Sigmoid colon (tissue), 7 donors: ENCODE measurements at places on chromosomes 6 and 20. TPM values are rescaled to one million over a fixed set of nuclear protein-coding genes. Genes with fewer than 3 reads are reported as not detected.

RPS6KA2 gene
- polyA plus RNA-seq: 6.5 TPM

HDGFL1 gene
- polyA plus RNA-seq: not detected

DCDC2 gene
- 0.60 TPM for polyA plus RNA-seq

ZBTB46 gene
- polyA plus RNA-seq: 0.60 TPM

SLC32A1 gene
- 0.06 TPM for polyA plus RNA-seq

EHMT2 gene
- polyA plus RNA-seq: 45.0 TPM

PCNA gene
- polyA plus RNA-seq: 69.7 TPM

DACT2 gene
- polyA plus RNA-seq: 0.23 TPM

FOXS1 gene
- not detected for polyA plus RNA-seq

TMC2 gene
- polyA plus RNA-seq: not detected

SLC22A2 gene
- polyA plus RNA-seq: not detected

OOEP gene
- polyA plus RNA-seq: 0.23 TPM

DNA sequence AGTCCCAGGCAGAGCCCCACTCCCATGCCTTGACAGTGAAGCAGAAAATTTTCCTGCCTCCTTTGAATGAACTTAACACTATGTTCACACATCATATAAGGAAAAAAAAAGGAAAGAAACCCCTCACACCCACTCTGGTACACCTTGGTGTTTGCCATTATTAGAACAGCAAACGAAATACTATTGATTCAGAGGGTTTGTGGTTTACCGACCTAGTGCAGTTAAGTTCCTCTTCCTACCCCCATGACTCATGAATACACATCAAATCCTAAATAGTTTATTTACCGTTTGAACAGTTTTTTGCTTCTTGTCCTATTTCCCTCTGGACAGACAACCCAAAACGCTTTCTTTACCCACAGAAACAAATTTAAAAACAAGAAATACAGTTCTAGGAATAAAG lies 237.7 kb downstream of the FOXA2 start:
- no peaks in the 10 kb centered on the region for H3K4me1 ChIP-seq
- H3K27ac ChIP-seq: no peak overlapping the region
- no peak overlapping the region for H3K4me3 ChIP-seq
- H3K27me3 ChIP-seq: peaks cover 4% of the 10 kb centered on the region
- DNase-seq: no peak

- no peak overlapping the region for H3K27ac ChIP-seq
- H3K4me3 ChIP-seq: no peak overlapping the region
- H3K36me3 ChIP-seq: no peaks in the 10 kb centered on the region
- DNase-seq: no peak
- no peaks in the 10 kb centered on the region for H3K4me1 ChIP-seq
Observed at GRCh38 chr6:157280947-157281346, 42.4 kb downstream of the TMEM242 start.

DNA sequence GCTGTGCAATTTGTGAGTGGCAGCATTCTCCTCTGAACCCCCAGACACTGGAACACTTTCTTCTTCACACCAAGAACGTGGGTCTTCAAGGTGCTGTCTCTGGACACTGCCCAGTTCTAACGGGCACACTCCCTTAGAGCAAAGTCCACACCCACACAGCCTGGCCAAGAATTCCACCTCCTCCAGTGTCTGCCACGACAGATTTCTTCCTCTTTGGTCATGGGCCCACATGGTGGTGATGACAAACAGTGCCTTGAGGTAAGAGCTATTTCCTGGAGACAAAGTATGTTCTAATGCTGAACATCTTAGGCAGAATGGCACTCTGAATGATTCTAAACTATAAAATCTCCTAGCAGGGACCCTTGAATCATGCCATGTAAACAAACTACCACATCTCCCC lies 25.5 kb upstream of the SSTR4 start:
- no peak overlapping the region for H3K4me3 ChIP-seq
- H3K36me3 ChIP-seq: no peaks in the 10 kb centered on the region
- H3K27ac ChIP-seq: no peak overlapping the region

- no peak overlapping the region for H3K27ac ChIP-seq
- H3K4me3 ChIP-seq: no peak overlapping the region
- H3K4me1 ChIP-seq: peaks cover 6% of the 10 kb centered on the region
- no peaks in the 10 kb centered on the region for H3K27me3 ChIP-seq
Observed at GRCh38 chr6:41047745-41048732, 5.0 kb upstream of the APOBEC2 start.

- no peaks in the 10 kb centered on the region for H3K36me3 ChIP-seq
- no peaks in the 10 kb centered on the region for H3K4me1 ChIP-seq
- no peak overlapping the region for H3K27ac ChIP-seq
- DNase-seq: no peak
Observed at GRCh38 chr6:4568138-4568537, 208.1 kb upstream of the CDYL start.

DNA sequence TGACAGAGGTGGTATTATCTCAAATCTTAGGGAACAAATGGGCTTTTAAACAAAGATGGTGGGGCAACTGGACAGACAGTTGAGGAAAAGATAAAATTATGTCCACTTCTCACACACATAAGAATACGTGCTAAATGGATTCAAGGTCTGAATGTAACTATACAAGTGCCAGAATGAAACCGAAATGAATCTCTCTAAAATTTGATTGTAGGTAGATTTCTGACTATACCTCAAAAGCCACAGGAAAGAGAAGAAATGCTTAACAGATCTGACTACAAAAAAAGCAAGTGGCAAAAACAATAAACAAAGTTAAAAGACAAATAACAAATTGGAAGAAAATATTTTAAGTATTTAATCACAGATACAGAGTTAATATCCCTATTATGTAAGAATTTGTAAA lies 182.7 kb upstream of the OLIG3 start:
- H3K27ac ChIP-seq: no peak overlapping the region
- H3K36me3 ChIP-seq: no peaks in the 10 kb centered on the region
- no peaks in the 10 kb centered on the region for H3K27me3 ChIP-seq
- DNase-seq: no peak
- no peak overlapping the region for H3K4me3 ChIP-seq

DNA sequence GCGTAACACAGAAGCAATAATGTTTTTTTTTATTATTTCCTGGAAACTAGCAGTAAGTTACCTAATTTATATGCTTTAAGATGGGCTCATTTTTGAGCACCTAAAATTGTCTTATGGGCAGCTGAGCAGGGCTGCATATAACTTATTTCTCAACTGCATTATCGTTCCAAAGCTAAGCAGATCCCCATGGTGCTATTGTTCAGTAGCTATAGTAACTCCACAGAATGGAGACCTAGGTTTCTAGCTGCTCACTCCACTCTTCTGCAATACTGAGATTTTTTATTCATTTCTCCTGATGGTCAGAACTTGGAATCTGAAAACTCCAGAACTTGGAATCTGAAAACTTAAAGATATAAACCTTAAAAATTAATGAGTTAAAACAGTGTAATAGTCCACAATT lies 18.7 kb downstream of the CRISP1 start:
- no peak overlapping the region for H3K27ac ChIP-seq
- H3K27me3 ChIP-seq: no peaks in the 10 kb centered on the region

GRCh38 chr20:21801193-21801592 lies 95.7 kb downstream of the PAX1 start:
- no peak overlapping the region for H3K4me3 ChIP-seq
- no peak overlapping the region for H3K27ac ChIP-seq
- DNase-seq: no peak
- H3K4me1 ChIP-seq: no peaks in the 10 kb centered on the region

DNA sequence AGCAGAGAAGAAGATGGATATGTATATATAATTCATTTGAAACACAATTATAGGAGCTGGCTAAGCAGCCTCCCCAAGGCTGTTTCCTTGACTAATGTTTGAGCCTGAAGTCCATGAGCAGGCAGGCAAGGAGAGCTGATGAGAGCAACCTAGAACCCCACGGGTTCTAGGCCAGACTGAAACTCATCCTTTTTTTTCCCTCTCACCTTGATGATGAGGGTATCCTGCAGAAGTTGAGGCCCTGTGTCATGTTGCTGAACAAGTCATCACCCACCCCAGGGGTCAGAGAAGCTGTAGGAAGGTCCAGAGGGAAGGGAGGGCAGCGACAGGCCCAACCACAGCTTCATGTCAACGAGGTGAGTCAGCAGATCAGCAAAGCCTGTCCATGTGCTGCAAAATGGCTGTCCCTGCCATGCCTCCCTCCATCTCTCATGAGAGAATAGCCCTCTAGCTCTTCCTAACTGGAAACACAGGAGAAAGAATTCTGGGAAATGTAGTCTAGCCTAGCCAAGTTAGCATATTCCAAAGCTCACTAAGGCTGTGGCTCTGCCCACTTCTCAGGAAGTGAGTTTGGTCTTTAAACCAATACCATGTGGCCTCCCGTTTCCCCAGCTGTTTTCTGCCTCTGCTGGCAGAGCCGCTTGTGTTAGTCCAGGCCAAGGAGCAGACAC lies 91.3 kb upstream of the DTNBP1 start:
- no peaks in the 10 kb centered on the region for H3K27me3 ChIP-seq
- no peak overlapping the region for H3K27ac ChIP-seq
- H3K4me1 ChIP-seq: no peaks in the 10 kb centered on the region

DNA sequence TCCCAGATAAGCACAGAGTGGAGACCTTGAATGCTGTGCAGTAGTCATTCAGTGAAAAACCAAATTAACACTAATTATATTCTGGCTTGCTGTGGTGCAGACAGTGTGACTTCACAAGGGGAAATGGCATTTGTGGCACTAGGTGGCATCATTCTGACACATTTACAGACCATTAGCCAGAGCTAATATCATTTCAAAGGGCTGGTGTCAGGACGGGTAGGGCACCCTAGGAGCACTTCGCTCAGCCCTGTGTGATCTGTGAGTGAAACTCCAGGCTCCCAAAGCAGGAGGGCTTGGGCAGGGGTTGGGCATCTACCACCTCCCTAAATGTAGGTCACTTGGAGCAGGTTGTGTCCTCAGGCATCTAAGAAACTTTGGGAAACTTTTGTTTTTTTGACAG lies 555.8 kb downstream of the PKHD1 start:
- H3K4me1 ChIP-seq: no peaks in the 10 kb centered on the region
- no peak for DNase-seq
- no peaks in the 10 kb centered on the region for H3K27me3 ChIP-seq
- no peak overlapping the region for H3K27ac ChIP-seq

DNA sequence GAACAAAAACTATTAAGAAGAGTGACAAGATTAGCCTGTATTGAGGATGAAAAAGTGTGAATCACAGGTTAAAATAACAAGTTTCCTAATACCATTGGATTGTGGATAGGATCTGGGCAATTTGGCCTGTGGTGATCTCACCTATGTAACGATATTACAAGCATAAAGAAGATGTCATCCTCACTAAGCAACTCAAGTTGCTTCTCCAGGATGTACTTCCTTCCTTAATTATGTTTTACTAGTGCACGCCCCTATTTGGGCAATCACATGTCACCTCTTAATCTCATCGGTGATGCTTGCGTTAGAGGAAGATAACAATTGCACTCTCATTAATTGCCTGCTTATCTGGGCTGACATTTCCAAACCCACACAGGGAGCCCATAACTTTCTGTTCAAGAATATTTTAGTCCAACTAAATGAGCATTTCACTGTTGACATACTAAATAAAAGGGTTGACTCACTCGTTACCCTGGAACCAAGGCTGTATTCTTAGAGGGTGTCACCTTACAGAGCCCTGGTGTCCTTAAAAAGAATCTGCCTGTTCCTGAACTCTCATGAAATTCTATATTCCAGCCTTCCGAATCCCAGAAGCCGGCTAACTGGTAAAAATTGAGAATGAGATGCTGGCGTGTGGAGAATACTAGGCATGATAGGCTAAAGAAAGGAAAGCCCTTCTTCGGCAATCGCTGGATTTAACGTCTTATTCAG lies 88.2 kb upstream of the ATXN1 start:
- H3K27me3 ChIP-seq: no peaks in the 10 kb centered on the region
- no peak for DNase-seq
- H3K4me3 ChIP-seq: no peak overlapping the region

DNA sequence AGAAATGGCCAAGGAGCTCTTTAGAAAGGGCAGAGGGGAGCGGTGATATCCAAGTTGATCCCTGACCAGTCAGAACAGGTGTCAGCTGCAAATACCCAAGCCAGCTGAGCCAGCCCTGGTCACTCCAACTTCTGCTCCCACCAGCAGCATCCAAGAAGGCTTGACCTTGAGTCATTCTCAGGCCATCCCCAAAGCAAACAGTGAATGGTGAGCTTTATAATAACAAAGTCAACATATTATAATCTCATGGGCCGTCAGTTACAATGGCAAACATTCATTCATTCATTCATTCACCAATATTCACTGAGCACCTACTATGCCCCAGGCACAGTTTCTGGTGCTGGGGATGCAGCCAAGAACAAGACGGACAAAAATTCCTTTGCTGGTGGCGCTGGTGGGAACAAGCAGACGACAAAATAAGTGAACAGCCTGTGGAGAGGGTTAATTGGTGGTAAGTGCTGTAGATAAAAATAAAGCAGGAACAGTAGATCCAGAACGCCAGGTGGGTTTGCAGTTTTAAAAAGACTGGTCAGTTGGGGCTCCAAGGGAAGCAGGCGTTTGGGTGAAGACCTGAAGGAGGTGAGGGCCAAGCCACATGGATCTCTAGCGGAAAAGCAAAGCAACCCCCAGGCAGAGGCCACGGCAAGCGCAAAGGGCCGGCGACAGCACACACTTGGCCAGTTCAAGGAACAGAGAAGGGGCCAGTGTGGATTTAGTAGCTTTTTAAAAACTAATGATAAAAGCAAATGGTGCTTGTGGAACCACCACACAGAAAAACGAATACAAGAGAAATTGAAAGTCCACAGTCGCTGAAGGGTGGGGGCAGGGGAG lies 131.8 kb upstream of the PTPN1 start:
- H3K27ac ChIP-seq: peak overlapping the region; percentile 80
- H3K4me3 ChIP-seq: no peak overlapping the region
- H3K4me1 ChIP-seq: peaks cover 43% of the 10 kb centered on the region
- no peak for DNase-seq
- no peaks in the 10 kb centered on the region for H3K27me3 ChIP-seq

DNA sequence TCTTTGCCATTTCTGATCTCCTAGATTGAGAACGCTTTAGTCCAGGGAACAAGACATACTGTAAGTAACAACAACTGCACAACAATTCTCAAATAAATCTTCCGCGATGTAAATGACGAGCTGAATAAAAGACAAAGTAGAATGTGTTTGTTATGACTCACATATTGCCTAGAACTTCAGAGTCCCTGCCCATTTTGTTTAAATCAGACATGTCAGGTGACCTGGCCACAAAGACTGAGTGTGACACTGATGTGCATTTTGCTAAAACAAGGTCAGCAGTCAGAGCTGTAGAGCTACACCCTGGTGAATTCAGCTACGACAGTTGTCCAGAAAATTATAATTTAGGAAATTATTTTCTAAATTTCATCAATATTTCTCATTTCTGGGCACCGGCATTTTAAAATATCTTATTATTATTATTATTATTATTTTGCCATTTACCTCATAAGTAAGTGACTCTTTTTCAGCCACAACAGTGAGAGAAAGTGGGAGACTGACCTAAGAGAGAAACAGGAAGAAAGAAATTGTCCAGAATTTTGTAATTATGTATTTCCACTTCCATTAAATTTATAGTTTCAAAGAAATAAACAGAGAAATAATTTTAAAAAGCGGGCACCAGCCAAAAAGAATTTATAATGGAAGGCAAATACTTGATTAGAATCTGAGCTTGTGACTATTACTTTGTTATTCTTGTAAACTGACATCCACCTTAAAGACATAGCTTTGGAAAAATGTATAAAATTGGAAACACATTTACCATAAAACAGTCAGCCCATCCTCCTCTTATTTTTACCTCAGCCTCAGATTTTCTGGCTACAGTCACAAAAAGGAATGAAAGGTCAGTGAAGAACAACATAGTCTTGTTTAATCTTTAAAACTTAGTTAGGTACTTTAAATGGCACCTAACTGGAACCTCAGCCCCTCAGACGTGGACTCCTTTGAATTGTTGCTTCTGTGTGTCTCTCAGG lies 157.0 kb upstream of the CITED2 start:
- peaks cover 27% of the 10 kb centered on the region for H3K4me1 ChIP-seq
- H3K27me3 ChIP-seq: no peaks in the 10 kb centered on the region
- H3K4me3 ChIP-seq: no peak overlapping the region
- no peak for DNase-seq

- no peaks in the 10 kb centered on the region for H3K27me3 ChIP-seq
- no peak overlapping the region for H3K4me3 ChIP-seq
- no peak for DNase-seq
- no peaks in the 10 kb centered on the region for H3K36me3 ChIP-seq
Observed at GRCh38 chr6:152085451-152085921, 278.0 kb downstream of the ESR1 start.
